Stimulated activated CD8-positive, alpha-beta memory T cell treated with anti-CD3 and anti-CD28 coated beads, Interleukin-7, amount 100 ng/mL, for 1 hour (primary cell): ENCODE measurements at places on chromosomes 1 and 21.

GRCh38 chr1:59645893-59646292 lies 168.9 kb upstream of the HOOK1 start:
- DNase-seq = no peak

- no peak for DNase-seq
These were observed 122.9 kb downstream of the MAST2 start for GRCh38 chr1:45926330-45926729.

GRCh38 chr1:203273869-203274602 lies 31.3 kb upstream of the BTG2 start:
- no peak for DNase-seq

DNA sequence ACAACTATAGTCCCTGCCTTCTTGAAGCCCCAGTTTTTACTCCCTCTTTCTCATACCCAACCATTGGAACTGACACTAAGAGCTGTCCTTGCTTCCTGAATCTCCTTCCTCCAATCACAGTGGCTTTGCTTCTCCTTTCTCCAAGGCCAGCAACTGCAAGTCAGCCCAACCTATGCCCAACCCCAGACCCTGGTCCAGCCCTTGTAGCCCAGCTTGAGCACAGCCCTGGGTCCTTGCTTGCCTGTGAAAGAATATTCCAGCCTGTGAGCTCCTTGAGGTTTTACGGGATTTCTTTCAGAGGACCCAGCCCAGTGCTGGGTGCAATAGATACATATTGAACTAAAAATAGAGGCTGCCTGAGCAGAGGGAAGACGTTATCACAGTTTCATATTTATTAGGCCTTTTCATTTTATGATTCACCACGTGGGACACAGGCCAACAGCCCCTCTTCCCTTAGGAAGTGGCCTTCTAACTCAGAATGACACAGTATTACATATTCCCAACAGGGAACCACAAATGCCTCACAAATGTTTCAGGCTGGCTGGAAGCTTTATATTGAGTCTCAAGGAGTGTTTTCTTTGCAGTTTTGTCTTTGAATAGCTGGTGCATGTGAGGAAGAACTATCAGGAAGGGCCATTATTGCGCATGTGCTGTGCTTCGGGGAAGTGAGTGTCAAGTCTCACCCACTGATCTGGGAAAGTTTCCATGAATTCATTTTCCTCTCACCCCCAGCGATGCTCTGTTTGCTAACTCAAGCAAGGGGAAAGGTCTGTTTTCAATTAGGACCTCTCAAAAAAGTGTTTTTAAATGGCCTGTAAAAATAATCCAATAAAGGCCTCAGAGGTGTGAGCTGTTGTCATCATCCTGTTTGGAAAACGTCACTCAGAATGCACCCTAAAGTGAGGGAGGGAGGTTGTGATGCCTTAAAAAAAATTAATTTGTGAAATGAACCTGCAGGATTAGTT lies 92.3 kb upstream of the NFIA start:
- DNase-seq = no peak

DNA sequence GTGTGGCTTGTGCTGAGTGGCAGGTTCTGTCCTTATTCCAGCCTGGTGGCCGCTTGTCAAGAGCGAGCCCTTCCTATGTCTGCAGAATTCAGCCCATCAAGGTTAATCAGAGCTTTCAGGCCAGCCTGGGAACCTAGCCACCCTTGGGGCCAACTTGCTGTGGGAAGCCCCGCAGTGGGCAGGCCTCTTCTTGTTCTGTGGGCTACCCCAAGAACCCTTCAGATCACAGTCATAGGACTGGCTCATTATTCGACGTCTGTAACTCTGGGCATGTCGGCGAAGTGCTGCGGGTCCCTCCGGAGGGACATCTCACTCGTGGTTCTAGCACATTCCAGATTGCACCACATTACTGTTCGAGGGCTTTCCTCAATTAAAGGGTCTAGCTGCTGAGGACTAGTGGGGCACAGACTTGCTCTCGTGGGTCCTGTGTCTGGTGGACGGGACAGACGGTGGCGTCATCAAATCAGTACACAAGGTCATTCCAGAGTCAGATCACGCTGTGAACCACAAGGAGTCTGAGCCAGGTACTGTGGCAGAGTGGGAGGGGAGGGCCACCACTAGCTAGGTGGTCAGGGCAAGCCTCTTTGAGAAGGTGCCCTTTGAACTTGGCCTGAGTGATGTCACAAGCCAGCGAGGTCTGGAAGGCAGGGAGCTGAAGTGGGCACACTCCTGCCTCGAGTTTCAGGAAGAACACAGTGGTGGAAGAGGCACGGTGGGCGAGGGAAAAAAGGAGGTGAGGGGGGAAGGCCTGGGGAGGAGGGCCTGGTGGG lies 20.3 kb upstream of the TNFRSF1B start:
- DNase-seq = no peak

DNA sequence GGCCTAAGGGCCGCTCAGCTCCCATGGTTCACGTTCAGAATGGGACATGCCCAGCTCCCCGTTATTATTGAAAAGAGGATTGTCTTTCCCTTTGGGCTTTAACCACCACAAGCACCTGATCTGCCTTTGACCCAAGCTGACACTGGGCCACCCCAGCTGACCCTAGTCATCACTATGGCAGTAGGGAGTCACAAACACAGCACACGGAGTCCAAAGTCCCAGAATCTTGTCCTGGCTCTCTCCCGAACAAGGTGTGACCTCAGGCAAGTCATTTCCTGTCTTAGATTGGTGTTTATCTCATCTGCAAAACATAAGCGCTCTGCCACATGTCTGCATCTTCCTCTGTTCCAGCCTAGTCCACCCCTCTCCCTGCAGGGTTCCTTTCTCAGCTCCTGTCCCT lies 31.5 kb downstream of the IGFN1 start:
- DNase-seq = no peak

- DNase-seq = no peak
These were observed 383.8 kb upstream of the VAMP3 start for GRCh38 chr1:7387053-7387927.

GRCh38 chr1:7497107-7497637 lies 273.9 kb upstream of the VAMP3 start:
- no peak for DNase-seq

DNA sequence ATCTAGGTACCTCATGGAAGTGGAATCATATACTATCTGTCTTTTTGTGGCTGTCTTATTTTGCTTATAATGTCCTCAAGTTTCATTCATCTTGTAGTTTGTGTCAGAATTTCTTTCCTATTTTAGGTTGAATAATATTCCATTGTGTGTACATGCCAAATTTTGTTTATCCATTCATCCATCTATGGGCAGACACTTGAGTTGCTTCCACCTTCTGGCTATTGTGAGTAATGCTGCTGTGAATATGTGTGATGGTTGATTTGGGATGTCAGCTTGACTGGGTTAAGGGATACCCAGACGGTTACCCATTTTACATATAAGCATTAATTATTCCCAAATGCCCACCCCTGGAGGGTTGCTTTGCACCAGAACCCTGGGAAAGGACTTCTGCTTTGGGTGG lies 477.5 kb downstream of the PTPRU start:
- DNase-seq = no peak

- no peak for DNase-seq
These were observed 130.8 kb downstream of the FAF1 start for GRCh38 chr1:50829014-50829958.

DNA sequence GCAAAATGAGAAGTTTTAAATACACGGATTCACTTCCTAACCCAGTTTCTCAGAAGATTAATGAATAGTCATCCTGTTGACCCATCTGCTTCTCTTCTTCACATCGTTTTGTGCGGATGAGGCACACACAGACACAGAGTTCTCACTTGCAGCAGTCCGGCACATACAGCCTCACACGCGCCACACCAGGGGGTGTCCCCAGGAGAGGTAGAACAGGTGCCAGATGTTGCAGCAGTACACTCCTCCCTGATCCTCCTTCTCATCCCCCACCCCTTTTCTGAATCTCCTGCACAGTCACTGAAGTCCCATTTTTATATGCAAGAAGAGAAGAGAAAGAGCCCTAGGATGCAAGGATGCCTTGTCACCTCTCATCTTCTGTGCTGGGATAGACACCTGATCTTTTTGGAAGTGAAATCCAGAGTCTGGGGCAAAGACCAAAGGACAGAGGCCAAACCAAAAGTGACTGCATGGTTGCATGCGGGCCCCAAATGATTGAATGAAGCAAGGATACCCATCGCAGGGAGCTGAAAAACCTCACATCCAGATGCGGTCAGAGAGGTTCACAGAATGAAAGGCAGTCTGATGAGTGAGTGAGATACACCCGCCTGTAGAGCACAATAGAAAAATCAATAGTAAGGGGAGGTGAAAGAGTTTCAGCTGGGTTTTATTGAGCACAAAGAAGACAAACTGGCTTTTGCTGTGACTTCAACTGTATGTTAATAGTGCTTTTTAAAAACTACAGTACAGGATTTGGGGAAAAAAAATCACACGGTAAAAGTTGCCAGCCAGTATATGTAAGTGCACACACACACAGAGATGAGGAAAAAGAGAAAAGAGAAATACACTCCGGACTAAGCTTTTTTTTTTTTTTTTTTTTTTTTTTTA lies 28.9 kb downstream of the PBX1 start:
- no peak for DNase-seq

- DNase-seq = no peak
These were observed 266.9 kb downstream of the ASTN1 start for GRCh38 chr1:176897350-176898236.

DNA sequence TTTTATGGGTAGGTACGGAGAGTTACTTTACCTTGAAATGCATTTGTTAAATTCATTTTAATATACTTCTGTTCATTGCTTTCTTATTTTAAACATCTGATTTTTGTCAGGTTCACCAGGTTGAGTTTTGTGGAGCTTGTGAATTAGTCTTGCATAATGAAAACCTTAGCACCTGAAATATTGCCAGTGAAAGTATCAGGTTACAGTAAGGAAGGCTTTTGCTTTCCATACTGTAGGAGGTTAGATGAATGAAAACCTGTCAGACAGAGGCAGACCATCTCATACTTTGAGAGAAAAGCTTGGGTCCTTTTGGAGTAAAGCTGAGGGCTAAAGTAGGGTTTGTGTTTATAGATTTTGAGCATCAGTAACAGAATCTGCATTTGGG lies 34.7 kb downstream of the THRAP3 start:
- no peak for DNase-seq

DNA sequence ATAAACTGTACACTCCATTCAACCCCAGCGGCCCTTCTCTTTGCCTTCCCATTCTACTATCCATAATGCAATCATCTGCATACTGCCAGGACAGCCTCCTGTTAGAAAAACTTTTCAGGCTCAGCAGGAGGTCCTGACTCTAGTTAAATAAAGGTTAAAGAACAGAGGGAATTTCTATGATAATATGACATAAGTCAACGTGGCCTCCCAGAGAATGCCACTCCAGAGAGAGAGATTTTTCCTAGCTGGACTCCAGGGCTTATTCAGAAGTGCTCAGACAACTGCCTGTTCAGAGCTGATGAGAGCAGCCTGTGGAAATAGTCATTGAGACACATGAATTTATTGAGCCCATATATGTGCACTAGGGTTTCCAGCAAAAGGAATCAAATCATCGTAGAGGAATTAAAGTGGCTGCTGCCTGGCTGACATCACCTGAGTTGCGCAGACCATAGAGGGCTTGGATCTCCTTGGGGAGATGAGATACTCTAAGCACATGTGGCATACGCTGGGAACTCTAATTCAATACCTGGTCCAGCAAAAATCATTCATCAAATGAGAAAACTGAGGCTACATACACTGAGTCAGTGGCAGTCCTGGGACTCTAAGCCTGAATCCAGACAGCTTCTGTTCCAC lies 736.2 kb downstream of the PTPRU start:
- no peak for DNase-seq

DNA sequence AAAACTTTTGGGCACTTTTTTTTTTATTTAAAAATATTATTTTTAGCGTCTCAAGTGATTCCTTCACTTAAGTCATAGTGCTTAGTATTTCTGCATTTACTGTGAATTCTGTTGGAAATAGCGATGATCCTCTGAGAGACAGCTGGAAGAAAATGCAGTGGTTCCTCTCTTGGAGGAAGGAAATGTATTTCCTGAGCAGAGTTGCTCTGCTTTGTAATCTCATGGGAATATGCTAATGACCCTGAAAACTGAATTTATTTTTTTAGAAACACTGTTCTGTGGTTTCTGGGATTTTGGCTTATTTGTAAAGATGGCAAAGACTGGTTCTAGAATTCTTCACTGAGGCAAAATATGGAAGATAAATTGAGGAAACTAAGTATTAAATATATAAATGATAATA lies 88.9 kb downstream of the NTNG1 start:
- no peak for DNase-seq

DNA sequence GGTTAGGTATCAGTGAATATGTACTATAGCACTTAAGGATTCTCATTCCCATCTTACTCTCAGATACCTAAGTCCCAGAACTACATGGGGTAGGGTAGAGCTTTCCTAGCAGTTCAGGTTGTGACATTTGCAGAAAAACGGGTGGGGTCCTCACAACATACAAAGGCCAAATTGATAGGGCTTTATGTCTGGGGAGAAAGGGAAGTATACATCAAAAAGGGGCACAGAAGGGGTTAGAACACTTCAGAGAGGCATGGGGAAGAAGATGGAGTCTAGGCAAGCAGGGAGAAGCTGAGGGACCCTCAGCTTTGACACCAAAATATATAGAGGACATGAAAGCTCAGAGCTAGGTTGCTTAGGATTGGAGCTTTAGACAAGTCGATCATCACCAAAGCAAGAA lies 3.6 kb downstream of the UROD start:
- DNase-seq = no peak

- DNase-seq = no peak
These were observed 220.6 kb downstream of the RGS7 start for GRCh38 chr1:241136389-241136788.

DNA sequence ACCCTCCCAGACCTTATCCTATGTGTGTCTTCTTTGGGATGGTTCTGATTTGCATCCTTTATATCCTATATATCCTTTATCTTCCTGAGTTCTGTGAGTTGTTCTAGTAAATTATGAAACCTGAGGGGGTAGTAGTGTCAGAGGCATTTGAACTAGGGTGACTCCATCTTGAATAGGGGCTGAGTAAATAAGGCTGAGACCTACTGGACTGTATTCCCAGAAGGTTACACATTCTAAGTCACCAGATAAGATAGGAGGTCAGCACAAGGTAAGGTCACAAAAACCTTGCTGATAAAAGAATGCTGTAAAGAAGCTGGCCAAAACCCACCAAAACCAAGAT lies 50.6 kb downstream of the SUSD4 start:
- DNase-seq = no peak

DNA sequence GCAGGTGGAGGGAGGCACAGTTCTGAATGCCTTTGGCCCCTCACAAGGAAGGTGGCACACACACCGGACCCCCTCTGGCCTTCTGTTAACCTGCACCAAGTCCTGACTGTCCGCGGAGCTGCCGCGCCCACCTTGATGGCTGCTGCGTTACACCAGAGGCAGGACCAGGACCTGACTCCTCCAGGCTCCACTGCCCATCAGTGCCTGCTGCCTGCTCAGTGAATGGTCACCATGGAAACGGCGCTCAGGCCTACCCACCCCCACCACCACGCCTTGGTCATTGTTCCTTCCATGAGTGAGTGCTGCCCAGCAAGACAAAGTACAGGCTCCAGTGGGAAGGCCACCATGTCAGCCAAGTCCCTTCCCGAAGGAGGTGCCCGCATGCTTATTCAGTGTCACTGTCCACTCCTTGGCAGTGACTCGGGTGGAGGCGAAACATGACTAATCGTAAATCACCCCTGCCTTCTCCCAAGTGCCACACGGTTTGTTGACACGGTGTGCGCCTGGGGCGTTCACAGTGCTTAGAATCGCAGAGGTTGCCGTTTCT lies 57.3 kb downstream of the SLC37A1 start:
- DNase-seq = no peak

- peak; percentile 23 for DNase-seq
These were observed 228.2 kb downstream of the PBX1 start for GRCh38 chr1:164786980-164787833.
